ENCODE measurements at places on chromosomes 13 and 19.

- no peak for DNase-seq
Measured at GRCh38 chr19:15223649-15224361, 8.4 kb downstream of the EPHX3 start.

- no peak for DNase-seq
Measured at GRCh38 chr19:43496960-43497359, 7.6 kb downstream of the PHLDB3 start.

DNA sequence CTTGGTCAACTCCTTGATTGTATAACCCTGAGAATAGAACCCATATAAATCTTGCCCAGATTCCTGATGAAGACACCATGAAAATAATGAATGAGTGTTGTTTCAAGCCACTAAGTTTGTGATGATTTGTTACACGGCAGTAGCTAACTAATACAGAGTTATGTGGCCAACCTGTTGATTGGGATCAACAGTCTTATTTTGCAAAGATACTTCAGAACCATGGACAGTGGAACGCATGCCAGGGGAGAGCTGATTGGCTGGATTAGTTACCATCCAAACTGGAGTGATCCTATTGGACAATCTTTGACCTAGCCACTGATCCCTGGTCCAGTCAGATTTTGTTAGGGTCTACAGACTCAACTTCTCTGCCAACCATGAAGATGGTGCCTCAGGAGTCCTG is 26.6 kb downstream of the CD70 start:
- no peak for DNase-seq

GRCh38 chr13:31894931-31895330 is 136.6 kb upstream of the FRY start:
- DNase-seq, result no peak

DNA sequence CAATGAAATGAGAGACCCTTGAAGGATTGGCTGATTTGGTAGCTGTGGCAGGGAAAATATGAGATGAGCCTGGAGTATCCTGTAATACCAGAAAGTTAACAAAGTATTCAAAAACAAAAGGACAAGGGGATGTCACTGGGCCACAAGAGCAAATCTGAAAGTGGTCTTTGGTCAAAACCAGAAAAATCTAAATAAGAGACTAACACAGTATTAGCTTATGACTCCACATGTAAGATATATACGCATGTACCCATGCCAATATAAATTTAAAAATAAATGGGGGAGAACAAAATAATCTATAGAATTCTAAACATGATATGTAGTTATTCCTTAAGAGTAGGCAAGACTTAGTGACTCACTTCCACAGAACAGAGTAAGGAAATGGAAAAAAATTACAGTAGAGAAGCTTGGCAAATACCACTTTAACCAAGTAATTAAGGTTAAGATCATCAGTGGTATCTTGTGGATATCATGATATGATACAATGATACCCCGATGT is 16.9 kb downstream of the KLF12 start:
- no peak for DNase-seq

GRCh38 chr19:48624067-48624594 is 4.8 kb downstream of the SPHK2 start:
- DNase-seq, result peak; percentile 99

DNA sequence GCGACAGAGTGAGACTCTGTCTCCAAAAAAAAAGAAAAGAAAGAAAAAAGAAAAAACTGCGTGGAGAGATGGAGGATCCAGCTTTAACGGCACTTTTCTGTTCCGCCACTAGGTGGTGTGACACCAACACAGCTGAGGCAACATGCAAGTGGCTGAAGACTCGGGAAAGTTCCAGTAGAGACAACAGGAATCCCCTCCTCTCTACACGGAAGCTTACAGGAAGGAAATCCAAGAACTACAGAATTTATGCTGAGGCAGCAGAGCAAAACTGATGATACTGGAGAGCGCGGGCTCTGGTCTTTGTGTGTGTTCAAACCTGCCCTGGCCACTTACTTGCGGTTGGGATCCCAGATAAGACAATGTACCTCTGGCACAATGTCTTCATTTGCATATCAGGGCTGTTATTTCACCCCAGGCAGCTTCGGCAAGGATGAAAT is 9.9 kb downstream of the RANBP3 start:
- DNase-seq, result peak; percentile 68

DNA sequence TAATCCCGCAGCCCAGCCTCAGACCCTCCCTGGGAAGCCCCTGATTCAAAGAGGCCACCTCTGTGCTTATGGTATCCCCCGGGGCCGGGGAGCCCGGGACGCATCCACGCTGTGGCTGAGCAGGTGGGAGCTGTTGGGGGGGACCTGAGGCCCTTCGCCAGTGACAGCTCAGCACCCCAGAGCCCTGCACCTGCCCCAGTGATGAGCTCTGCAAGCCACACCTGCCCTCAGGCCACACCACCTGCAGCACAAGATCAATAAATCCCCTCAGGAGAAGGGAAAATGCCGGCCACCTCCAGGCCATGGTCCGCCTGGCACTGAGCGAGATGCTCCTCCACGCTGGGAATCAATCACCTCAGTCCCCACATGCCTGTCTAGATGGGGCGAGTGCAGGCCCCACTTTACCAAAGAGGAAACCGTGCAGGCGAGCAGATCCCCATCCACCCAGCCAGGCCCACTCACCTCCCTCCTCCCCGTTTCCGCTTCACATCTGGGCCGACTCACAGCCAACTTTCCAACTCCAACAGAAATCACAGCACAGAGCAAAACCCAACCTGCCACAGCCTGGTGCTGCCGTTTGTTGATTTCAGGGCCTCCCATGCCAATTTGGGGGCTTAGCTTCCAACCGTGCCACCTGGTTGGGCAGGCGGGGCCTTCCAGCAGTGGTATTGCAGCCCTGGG is 12.8 kb downstream of the MOB3A start:
- no peak for DNase-seq

GRCh38 chr13:22114630-22115311 is 443.9 kb downstream of the FGF9 start:
- DNase-seq, result no peak

GRCh38 chr13:20140487-20140886 is 20.4 kb downstream of the GJA3 start:
- DNase-seq, result no peak

- no peak for DNase-seq
Measured at GRCh38 chr13:32737111-32737571, 150.9 kb downstream of the PDS5B start.

DNA sequence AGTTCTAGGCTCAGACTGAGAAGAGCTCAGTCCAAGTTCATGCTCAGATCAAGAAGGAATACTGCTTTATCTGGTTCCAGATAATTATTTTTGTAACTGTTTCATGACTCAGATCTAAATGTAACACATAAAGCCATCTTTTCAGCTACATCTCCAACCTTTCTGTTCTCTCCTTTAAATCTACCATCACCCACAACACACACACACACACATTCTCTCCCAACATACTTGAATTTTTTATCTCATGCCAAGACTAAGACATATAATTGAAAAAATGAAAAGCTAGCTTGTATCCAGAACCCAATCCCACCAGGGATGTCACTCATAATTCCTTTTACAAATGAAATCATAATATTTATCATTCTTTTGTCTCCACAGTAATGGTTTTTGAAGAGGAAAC is 7.6 kb downstream of the KATNAL1 start:
- no peak for DNase-seq

GRCh38 chr13:69660155-69660554 is 447.5 kb upstream of the ATXN8OS start:
- no peak for DNase-seq

DNA sequence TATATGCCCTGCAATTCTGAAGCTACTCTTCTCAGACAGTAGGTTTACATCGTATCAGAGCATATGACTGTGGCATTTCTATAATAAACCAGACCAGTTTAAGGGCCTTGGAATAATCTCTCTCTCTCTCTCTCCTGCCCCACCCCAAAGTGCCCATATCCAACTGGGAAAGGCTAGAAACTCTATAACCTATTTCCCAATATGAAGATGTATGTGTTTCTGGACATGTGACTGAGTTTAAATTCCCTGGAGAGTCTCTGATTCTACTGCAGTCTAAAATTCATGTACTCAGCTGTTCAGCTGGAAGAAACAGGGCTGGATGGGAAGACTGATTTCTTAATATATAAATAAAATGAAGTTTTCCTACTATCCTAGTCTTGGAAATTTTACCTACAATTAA is 91.9 kb upstream of the MBNL2 start:
- DNase-seq, result no peak
